ENCODE measurements at places on chromosomes 5 and 9. TPM values are rescaled to one million over a fixed set of nuclear protein-coding genes. Genes with fewer than 3 reads are reported as not detected.

IFNK gene
- total RNA-seq = not detected

DNA sequence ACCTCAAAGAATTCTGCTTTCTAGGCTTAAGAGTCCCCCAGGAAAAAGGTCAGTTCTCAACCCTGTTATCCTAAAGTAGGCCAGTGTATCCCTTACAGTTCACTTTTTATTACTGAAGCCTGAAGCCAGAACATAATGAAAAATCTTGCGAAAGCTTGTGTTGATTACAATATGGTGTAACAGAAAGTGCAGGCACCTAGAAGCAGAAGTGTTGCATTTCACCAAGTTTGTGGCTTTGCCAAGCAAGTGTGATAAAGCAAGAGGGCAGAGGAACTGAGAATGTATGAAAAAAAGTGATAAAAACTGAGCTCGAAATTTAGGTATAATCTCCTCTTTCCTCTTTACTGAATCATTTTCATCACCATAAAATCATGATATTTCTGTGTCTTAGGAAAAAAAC is 26.2 kb downstream of the AGTPBP1 start:
- DNase-seq = no peak

MYOT gene
- total RNA-seq = 0.08 TPM

DNA sequence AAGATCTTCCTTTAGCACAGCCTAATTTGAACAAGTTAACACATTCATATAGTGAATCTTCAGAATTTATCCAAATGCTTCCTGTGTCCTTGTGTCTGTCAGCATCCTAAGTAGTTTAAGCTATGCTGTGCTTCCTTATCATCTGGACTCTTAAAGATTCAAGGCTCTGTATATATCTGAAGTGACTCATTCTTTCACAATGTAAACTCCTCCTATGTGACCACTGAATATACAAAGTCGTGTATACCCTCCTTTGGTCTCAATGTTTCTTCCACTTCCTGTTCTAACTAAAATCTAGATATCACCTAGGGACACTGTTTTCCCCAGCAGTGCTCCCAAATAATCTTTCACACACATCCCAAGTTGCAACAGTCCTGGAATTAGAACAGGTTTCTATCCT is 935.7 kb upstream of the NUDT12 start:
- DNase-seq = no peak

Data from SK-MEL-5 (cell line).